Activated naive CD4-positive, alpha-beta T cell treated with anti-CD3 and anti-CD28 coated beads for 36 hours (primary cell): ENCODE measurements at places on chromosomes 2 and 18. TPM values are rescaled to one million over a fixed set of nuclear protein-coding genes. Genes with fewer than 3 reads are reported as not detected.

The KCNE4 gene
- not detected for total RNA-seq

The DSG1 gene
- not detected for total RNA-seq

The LRPPRC gene
- 170 TPM for total RNA-seq

The PIAS2 gene
- 23.4 TPM for total RNA-seq

The NETO1 gene
- not detected for total RNA-seq

The KYNU gene
- not detected for total RNA-seq

GRCh38 chr2:121998751-121999150, 243.3 kb downstream of the TSN start:
- no peak for DNase-seq

- DNase-seq, result peak; percentile 44
These were observed 1.8 kb downstream of the ZFP36L2 start for GRCh38 chr2:43224571-43225092.

DNA sequence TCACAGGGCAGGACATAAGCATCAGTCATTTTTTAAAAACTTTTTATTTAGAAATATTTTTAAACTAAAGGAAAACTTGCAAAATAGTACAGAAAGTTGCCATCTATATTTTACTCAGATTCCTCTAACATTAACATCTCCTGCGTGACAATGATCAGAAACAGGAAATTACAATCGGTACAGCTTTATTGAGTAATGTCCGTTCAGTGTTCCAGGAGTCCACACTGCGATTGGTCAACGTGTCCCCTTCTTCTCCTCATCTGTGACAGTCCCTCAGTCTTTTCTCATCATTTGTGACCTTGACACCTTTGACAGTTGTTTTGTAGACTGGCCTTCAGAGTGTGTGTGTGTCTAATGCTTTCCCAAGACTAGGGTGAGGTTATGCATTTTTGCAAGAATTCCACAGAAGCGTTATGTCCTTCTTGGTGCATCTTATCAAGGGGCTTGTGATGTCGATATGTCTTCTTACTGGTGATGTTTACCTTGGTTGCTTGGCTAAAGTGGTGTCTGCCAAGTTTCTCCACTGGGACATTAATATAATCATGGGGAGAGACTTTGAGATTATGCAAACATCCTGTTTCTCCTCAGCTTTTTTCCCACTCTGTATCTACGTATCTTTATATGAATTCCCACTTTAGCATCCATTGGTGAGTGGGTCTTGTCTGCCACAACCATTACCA, 21.4 kb upstream of the TMEM177 start:
- DNase-seq, result no peak

GRCh38 chr2:15704086-15704787, 112.6 kb downstream of the DDX1 start:
- DNase-seq, result no peak

GRCh38 chr18:42901161-42901560, 214.3 kb downstream of the RIT2 start:
- no peak for DNase-seq

DNA sequence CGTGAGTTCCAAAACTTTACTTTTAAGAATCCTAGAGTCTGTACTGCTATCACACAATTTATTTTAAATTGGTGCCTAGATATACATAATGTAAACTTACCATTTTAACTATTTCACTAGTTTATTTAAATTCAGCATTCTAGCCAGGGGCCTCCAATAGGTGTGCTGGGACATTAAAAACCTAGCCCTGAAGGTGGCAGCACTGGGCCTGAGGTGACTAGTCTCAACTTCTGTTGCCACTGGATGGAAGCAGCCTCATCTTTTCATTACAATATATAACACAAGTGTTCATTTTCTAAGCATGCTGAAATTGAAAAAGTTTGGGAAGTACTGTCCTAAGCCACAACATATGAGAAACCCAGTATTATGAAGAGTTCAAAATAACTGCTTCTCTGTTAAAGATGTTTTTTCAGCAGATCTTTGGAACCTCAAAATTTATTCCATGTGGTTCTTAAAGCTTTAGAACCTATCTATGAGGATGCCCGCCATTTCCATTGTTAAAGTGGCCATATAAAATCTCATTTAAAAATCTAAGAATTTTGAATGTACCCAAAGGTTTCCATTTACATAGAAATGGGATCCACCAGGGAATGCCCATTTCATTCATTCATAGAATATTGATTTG, 2.9 kb upstream of the RBBP8 start:
- peak; percentile 93 for DNase-seq

DNA sequence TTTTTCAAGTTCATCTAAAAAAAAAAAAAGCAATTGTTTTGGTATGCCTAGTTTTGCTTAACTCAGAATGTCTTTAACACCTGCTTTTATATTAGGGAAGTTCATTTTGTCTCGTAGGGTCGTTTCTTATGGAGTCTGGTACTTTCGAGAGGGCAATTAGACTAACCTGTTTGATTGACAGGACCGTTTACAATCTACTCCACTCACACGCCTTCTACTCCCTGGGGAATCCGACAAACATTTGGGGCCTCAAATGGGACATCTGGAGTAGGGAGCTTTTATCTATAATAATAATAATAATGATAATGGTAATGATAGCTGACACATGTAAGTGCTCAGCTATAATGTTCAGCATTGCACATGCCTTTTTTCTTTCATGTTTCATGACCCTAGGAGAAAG, 261.6 kb upstream of the RASGRP3 start:
- DNase-seq, result no peak

GRCh38 chr18:36717422-36718110, 111.2 kb downstream of the TPGS2 start:
- no peak for DNase-seq

DNA sequence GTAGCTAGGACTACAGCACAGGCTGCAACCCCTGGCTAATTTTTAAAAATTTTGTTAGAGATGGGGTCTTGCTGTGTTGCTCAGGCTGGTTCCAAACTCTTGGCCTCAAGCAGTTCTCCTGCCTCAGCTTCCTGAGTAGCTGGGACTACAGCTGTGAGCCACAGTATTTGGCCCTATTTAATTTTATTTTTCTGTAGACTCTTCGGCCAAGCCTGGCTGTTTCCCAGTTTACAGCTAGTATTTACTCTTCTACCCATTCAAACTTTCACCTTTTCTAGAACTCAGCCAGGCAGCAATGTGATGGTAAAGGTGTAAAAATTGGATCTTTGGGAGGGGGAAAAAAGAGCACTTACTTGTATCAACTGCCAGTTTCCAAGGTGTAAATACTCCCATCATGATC, 35.3 kb downstream of the SH3RF3 start:
- no peak for DNase-seq

GRCh38 chr2:220687231-220687843, 884.8 kb downstream of the EPHA4 start:
- peak; percentile 72 for DNase-seq

- no peak for DNase-seq
These were observed 130.8 kb downstream of the UPP2 start for GRCh38 chr2:158232476-158232875.

DNA sequence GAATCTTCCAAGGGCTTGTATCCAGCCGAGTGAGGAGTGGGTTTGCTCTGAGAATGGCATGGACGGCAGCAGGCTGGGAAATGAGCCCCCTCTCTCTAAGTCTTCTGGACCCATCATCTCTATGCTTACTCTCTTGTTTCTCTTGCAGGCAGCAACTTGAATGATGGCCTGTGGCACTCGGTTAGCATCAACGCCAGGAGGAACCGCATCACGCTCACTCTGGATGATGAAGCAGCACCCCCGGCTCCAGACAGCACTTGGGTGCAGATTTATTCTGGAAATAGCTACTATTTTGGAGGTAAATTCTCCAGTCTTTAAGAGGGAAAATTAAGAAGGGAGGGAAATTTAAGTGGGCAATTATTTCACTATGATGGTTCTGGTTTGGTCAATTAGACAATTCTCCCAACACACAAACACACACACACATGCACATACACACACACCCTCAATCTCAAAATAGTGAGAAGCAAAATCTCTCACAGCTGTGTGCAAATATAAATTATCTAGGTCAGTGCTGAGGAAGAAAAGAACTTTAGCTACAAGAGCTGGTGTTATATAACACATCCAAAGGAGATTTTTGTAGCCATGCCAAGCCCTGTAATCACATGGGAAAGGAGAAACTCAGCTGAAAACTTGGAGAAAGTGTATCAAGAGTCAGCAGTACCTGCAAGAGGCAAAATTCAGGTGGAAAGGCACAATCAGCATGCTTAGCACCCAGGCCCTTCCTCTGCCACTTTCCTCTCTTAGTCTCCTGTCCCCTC, 499.2 kb downstream of the CNTNAP5 start:
- DNase-seq, result no peak

GRCh38 chr2:69789772-69790600, 39.5 kb upstream of the GMCL1 start:
- DNase-seq, result no peak

- no peak for DNase-seq
These were observed 42.7 kb downstream of the SFXN5 start for GRCh38 chr2:73028841-73029240.

DNA sequence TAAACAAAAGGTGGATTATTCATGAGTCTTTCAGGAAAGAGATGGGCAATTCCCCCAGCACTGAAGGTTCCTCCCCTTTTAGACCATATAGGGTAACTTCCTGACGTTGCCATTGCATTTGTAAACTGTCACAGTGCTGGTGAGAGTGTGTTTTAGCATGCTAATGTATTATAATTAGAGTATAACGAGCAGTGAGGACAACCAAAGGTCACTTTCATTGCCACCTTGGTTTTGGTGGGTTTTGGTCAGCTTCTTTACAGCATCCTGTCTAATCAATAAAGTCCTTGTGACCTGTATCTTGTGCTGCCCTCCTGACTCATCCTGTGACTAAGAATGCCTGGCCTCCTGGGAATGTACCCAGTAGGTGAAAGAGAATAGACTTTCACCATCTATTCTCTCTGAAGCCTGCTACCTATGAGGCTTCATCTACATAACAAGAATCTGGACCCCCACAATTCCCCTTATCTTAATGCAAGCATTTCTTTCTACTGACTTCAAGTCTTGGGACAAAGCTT, 148.7 kb downstream of the CABLES1 start:
- peak; percentile 66 for DNase-seq

DNA sequence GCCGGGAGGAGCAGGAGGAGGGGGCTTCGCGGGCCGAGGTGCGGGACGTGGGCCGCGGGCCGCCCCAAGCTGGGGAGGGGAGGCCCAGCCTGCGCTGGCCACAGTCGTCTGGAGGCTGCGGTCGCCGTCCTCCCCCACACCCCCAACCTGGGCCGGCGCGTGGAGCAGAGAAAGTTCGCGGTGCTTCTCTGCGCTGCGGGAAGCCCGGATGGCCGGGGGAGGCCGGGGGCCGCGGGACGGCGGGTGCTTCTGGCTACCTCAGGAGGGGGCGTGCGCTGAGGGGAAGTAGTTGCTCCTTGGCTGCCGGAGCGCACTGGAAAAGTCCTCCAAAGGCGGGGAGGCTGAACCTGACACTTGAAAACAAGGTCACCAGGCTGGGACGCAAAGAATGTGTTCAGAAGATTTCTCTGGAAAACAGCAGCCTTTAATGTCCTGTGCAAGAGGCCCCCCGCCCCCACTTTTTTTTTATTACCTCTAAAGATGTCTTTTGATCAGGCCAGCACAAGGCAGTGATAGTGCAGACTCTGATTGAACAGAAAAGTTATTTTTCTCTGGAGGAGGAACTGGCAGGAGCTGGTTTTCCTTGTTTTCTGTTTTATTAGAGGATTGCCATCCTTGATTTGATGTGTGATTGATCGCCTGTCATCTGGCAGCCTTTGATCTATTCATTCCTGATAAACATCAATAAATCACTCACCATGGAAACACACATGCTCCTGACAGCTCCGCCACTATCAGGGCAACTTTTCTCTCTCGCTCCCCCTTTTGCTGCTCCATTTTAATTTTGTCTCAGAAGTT, 1.6 kb downstream of the TSHZ1 start:
- peak; percentile 51 for DNase-seq

- no peak for DNase-seq
These were observed 255.4 kb upstream of the SKOR2 start for GRCh38 chr18:47506897-47507296.

DNA sequence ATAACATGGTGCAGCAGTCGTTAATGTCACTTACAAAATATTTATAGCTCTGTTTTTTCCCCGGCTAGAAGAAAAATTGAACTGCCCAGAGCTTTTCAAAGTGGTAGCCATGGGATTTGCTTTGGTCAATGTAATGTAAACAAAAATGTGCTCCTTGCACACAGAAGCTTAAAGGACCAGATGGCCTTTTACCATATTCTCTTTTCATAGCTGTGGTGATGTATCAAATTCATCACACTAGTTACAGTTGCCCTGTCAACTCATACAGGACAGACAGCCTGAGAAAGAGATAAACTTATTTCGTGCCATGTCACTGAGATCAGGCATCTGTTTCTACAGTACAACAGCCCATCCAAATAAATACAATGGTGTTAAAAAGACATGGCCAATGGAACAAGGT, 368.1 kb upstream of the CDH19 start:
- no peak for DNase-seq

DNA sequence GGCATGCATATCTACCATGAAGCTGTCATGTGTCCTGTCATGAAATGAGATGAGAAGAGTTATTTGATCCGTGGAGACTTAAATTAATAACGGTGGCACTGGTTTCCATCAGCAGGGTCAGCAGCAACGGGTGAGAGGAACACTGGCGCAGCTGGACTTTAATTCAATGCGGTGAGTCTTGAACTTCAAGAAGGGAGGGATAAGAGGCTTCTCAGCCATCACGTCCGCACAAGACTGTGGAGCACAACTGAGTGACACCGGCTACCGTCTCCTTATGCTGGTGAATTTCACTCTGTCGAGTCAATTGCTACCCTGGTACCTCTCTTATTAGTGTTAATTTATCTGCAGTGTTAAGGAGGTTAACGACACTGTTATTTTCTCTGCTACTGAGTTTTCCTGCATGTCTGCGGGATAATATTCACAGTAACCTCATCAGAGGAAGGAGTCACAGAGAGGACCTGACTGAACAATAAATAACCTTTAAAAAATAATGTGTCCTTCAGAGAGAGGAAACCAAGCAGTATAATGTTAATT, 236.8 kb downstream of the EPHA4 start:
- no peak for DNase-seq

DNA sequence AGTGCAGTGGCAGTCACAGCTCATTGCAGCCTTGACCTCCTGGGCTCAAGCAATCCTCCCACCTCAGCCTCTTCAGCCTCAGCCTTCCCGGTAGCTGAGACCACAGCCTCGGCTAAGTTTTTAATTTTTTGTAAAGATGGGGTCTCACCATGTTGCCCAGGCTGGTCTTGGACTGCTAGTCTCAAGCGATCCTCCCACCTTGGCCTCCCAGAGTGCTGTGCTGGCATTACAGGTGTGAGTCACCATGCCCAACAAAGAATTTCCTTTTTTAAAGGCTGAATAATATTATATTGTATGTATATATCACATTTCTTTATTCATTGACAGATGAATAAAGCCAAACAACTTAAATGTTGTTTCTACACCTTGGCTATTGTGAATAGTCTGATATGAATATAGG, 42.5 kb downstream of the MOB4 start:
- DNase-seq, result no peak
